ENCODE measurements at places on chromosomes 12 and 14. TPM values are rescaled to one million over a fixed set of nuclear protein-coding genes. Genes with fewer than 3 reads are reported as not detected.

The TSPAN9 gene
- 0.82 TPM for total RNA-seq

The ACRBP gene
- 0.95 TPM for total RNA-seq

DNA sequence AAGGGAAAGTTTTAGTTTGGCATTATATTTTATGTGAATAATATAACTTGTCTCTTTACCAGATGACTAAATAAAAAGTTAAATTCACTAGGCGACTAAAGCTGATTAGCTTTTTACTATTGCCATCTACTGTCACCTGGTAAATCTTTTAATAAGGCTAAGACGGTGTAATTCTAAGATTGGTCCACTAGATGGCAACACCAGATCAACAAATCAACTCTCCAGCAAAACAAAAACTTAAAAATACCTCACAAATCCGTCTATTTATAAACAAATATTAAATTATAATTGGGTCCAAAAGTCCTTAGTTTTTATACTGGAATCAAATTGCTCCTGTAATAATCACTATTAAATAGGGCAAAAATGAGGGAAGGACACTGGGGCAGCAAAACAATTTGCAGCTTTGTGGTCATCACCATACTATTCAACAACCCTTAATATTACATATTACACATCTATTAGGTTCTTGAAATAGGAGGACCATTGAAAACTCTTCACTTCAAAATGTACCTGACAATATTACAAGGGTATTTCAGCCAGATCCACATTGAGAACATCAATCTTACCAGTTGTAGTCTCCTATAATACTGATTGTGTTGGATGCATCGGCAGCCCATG is 47.9 kb downstream of the GALC start:
- H3K4me1 ChIP-seq: no peaks in the 10 kb centered on the region
- no peaks in the 10 kb centered on the region for H3K27me3 ChIP-seq
- peak; percentile 4 for DNase-seq
- H3K27ac ChIP-seq: no peak overlapping the region
- H3K36me3 ChIP-seq: peaks cover 60% of the 10 kb centered on the region
- no peak overlapping the region for H3K4me3 ChIP-seq

- H3K36me3 ChIP-seq: peaks cover 4% of the 10 kb centered on the region
- no peak for DNase-seq
- H3K4me3 ChIP-seq: no peak overlapping the region
- no peaks in the 10 kb centered on the region for H3K4me1 ChIP-seq
- no peaks in the 10 kb centered on the region for H3K27me3 ChIP-seq
Observed at GRCh38 chr14:96576359-96576758, 74.2 kb downstream of the PAPOLA start.

- H3K27me3 ChIP-seq: no peaks in the 10 kb centered on the region
- no peak overlapping the region for H3K27ac ChIP-seq
- H3K4me1 ChIP-seq: no peaks in the 10 kb centered on the region
- no peaks in the 10 kb centered on the region for H3K36me3 ChIP-seq
- DNase-seq: no peak
Observed at GRCh38 chr12:72207486-72208409, 64.4 kb upstream of the TRHDE start.

Data from CD4-positive, alpha-beta T cell (primary cell).